ENCODE measurements at places on chromosomes 7 and 10.

DNA sequence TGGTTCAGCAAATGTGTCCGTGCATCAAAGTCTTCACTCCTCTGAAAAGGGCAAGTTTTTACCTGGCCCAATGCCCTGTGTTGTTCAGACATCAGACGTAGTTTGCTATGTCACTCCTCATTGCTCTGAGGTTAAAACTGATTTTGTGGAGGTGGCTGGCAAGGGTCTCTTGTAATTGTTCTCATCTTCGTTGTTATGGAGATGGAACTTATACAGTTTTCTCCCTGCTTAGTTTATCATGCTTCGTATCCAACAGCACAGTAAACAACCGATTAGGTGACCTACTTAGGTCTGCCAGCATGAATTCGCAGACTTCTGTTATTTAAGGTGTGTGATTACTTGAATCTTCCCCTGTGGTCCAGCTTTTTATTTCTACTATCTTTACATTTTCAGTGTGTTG is 274.1 kb upstream of the SMIM30 start:
- DNase-seq, result no peak

DNA sequence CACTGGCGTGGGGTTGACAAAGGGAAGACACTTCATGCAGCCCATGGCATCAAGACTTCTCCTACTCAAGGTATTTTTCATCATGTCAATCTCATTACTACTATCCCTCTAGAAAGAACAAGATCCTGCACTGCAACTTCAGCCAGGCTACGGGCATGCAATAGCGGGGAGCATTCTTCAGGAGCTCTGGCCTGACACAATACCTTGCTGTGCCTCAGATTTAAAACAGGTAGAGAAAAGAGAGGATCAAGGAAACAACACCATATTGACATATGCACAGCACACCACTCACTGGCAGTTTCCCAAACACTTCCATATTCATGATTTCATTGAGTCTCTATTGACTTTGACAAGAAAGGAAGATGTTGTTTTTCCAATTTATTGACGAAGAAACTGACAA is 51.5 kb downstream of the DOCK4 start:
- DNase-seq, result no peak

- DNase-seq, result no peak
These were observed 217.1 kb downstream of the PHTF2 start for GRCh38 chr7:78015574-78016260.

DNA sequence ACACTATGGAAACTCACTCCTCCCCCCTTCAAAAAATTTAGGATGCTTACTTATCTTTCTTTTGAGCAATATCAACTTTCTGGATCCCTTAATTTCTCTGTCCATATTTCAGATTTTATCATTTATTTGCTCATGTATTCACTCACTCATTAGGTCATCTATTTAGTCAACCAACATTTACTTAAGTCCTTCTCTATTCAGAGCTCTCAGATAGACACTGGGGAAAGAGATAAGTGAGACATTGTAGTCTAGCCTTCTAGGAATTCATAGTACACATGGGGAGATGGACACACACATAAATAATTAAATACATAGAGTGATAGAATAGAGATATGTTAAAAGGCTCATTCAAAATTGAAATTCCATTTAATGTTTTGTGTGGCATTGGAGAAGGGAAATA is 9.2 kb downstream of the CPN1 start:
- no peak for DNase-seq

DNA sequence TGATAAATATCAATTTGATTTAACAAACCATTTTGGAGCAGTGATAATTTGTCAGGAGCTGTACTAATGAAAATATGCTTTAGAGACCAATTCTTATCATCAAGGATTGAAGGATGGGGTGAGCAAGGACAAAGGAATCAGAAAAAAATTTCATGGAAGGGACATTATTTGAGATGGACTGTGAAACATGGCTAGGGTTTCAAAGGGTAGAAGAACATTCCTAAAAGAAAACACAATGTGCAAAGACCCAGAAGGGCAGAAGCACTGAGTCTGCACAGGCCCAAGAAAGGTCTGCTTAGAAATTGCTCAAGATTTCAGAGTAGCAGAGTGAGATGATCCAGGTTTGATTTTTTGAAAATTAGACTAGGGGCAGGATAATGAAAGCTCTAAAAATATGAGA is 174.5 kb downstream of the LRRN3 start:
- no peak for DNase-seq

DNA sequence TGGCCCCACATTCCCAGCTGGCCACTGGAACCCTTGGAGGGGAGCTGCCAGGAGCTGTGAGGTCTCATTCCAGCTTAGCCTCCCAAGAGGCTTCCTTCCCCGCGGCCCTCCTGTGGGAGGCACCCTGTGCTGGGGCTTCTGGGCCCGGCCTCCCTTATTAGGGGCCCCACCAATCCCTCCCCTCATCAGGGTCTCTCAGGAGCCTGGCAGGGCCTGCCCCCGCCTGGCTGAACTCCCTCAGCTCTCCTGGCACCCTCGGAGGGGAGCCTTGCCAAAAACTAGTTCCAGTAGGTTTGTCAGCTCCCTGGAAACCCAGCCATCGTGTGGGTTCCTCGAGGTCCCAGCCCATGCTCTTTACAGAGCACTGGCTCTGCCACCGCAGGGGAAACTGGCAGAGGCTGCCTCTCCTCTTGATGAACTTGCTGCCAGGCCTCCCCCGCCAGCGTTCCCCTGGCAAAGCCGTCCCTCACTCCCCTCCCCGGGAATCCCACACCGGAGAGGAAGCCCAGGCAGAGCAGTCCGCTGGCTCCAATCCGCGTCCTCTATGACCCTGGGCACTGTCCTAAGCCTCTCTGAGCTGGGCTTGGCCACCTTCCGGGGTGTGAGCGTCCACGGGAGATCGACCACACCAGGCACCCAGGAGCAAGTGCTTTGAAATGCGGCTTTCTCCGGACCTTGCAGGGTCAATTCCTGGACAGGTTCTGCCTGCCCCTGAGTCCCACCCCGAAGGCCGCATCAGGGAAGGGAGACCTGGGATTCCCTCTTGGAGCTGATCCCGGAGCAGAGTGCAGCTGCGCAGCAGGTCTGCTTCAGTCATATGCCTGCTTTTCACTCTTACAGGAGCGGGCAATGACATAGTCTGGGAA is 139.8 kb downstream of the ARHGAP22 start:
- no peak for DNase-seq

DNA sequence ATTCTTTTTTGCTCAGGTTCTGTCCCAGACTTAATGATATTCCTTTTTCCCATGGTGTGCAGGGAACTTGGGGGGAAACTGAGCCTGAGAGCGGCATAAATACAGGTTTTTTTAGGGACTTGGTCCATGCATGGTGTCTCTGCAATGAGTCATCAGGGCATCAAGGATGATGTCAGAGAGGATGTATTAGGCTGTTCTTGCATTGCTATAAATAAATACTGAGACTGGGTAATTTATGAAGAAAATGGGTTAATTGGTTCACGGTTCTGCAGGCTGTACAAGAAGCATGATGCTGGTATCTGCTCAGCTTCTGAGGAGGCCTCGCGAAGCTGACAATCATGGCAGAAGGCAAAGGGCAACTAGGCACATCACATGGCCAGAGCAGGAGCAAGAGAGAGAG is 185.4 kb downstream of the RAB11FIP2 start:
- no peak for DNase-seq

GRCh38 chr7:2820508-2820934 is 23.6 kb downstream of the GNA12 start:
- DNase-seq, result no peak

DNA sequence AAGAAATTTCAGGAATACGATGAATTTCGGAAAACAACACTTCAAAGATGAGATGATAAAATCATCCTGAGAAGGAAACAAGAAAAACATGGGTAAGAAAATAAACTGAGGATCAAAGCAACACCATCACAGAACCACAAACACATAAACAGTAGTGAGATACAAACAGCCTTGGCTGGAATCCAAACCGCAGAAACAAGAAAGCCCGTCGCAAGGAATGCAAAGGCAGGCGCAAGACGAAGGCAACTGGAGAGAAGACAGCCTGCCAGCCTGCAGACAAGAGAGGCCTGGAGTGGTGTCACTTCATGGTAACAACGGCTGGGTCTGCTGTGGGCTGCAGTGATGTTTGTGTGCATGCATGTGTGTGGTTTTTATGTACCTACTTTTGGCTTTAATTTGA is 61.8 kb upstream of the DRGX start:
- no peak for DNase-seq

GRCh38 chr10:111281516-111281915 is 204.7 kb downstream of the ADRA2A start:
- DNase-seq, result no peak

DNA sequence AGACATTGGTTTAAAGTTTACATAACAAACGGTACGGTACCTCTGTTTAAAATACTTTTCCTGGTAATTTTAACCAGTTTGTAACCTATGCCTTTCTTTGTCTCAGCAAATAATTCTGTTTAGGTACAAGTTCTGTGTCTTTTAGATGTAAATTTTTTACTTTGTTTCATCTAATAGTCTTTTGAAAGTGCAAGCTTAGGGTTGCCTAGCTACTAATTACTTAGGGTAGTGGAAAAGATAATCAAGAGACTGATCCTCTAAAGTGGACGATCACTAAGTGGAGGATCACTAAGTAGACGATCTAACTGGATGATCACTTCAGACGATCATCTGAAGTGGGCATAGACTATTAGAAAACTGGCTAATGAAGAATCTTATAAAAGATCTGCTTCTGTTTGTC is 16.1 kb upstream of the FKBP9 start:
- DNase-seq, result no peak

GRCh38 chr7:69516238-69516820 is 81.9 kb upstream of the AUTS2 start:
- no peak for DNase-seq

- DNase-seq, result no peak
These were observed 181.8 kb downstream of the CDK14 start for GRCh38 chr7:90777886-90778285.

All from stimulated activated CD4-positive, alpha-beta T cell treated with anti-CD3 and anti-CD28 coated beads, TNF-alpha, amount 100 ng/mL, for 24 hours (primary cell).